ENCODE measurements at places on chromosomes 13 and 19.
A peak's percentile ranks its signal among the peaks of the same experiment; 100 is the strongest.

DNA sequence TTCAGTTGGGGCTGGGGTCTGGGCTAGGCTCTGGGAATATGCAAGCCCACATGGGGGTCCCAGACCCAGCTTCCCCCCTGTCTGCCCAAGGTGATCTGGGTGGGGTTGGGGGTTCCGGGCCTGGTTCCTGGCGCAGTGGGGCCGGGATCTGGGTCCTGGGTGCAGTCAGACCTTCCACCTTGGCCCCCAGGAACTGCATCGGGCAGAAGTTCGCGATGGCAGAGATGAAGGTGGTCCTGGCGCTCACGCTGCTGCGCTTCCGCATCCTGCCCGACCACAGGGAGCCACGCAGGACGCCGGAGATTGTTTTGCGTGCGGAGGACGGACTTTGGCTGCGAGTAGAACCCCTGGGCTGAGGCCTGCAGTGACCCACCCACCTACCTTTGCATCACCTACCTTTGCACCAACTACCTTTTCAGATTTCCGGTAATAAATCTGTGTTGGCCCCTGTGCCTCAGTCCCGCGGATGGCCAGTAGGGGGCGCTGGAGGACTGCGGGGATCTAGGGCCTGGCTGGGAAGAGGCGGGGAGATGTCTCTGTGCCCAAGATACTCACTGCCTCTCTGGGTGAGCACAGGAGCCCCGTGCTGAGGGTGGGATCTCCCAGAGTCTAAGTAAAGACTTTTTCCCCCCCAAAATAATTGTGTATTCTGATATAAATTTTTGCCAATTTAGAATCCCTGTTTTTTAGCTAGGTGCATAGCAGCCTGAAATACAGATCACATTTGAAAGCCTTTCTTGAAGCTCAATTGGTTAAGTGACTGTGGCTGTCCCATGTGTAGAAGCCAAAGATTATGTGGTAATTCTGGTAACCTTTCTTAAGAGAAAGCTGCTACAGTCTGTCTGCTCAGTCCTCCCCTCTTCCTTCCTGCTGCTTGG lies 11.5 kb upstream of the CYP4F3 start:
- DNase-seq = peak; percentile 85

DNA sequence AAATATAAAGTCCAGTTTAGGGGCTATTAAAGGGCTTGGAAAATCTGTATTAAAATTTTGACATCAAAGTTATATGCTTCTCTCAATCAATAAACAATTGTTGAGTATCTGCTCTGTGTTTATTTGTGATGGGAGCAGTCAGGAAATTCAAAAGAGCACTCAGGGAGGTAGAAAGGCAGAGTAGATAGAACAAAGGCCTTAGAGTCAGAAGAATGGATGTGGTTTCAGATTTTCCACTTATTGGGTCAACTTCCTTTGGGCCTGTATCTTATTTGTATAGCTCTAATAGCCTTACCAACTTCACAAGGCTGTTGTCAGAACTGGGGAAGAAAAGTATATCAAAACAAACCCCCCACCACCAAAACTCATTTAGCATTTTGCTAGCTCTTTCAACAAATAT lies 302.6 kb downstream of the SPRY2 start:
- DNase-seq = no peak

- DNase-seq = no peak
Observed at GRCh38 chr19:2729943-2730818, 9.0 kb upstream of the DIRAS1 start.

- no peak for DNase-seq
Observed at GRCh38 chr19:722553-723101, 13.9 kb downstream of the PALM start.

GRCh38 chr13:51780099-51780498 lies 23.9 kb downstream of the DHRS12 start:
- no peak for DNase-seq

DNA sequence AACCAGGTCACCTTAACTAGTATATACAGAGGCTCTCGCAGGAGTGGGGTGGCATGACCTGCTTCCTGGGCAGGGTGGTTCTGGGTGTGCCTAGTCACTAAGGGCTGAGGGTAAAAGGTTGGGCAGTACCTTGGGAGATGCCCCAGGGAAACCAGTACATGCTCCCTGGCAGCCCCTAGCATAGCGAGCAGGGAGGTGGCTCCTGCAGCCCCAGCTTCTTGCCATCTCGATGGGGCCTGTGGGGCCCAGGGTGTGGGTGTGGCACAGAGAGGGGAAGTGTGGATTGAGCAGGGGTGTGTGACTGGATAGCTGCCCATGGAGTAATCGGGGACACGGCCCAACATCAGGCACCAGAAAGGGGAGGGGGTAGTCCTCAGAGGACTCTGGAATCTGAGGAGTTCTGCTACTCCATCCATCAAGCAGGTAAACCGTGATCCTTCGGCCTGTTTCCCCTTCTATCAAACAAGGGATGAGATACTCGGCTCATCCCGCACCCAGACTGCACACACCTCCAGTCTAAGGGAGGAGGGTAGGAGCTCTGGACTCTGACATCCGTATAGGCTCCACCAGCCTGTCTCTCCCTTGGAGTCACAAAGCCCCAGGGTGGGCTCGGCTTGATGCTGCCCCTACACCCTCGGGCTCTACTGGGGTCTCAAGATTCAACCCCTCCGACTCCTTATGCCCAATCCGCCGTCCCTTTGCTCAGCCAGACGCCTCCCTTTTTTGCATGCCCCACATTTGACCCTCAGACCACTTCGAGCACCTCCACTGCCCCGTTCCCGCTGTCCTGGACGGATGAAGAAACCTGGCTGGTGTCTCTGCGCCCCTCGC lies 1.1 kb downstream of the ZBTB45 start:
- DNase-seq = no peak

GRCh38 chr13:74062933-74063332 lies 71.3 kb downstream of the KLF12 start:
- no peak for DNase-seq

- DNase-seq = no peak
Observed at GRCh38 chr13:25783601-25784024, 268.2 kb downstream of the SHISA2 start.

DNA sequence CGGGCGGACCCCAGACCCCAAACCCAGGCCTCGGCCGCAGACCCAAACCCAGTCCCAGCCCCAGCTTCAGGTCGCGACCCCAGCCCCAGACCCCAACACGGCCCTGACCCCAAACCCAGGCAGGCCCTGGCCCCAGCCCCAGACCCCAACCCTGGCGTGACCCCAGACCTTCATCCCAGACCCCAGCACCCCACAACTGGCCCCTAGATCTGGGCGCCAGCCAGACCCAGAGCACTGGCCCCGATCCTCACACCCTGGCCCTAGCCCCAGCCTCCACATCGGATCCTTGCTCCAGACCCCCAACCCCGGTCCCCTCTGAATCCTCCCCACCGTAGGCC lies 7.5 kb downstream of the MBD3 start:
- DNase-seq = no peak

DNA sequence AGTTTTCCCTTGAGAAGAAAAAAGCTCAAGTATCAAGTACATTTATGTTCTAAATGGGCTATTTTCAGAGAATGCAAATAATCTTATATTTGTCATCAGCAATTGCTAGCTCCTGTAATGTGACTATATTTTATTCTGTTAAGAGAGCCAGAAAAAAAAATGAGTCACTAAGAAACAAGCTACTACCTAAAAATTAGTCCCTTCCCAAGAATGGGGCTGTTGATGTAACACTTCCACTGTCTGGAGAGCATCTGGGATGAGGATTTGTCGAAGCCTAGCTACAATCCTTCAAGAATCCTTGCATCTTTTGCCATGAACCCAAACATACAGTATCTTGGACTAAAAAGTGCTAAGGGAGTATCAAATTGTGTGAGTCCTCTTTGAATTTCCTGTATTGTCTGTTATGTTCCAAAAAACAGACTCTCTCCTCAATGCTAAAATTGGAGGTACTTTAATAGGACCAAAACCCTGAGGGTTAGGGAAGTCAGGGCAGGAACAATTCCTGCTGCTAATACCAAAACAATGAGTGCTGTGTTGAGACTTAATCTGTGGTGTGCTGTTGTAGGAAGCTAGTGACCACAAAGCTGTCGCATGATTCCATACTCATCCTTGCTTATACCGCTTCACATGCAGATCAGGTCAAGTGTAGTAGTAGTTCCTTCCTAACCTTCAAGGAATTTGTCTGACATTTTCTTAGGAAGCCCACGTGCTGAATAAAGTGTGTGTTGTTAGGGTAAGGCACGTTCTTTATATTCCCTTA lies 4.9 kb upstream of the ZC3H13 start:
- DNase-seq = no peak

- DNase-seq = no peak
Observed at GRCh38 chr13:99228737-99229691, 28.4 kb downstream of the UBAC2 start.

DNA sequence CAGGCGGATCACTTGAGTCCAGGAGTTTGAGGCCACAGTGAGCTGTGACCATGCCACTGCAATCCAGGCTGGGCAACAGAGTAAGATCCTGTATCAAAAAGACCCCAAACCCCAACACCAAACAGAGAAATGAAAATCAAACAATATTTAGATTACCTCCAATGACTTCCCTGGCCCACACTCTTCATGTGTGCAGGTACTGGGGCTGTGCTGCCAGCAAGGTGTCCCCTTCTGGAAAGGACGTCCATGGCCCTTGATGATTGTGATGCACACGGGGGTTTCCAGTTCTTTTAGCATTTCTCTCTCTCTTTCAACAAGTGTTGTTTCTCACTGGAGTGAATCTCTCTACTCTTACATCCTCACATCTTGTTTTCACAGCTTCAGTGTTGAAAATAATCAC lies 23.7 kb upstream of the LGALS14 start:
- DNase-seq = no peak

DNA sequence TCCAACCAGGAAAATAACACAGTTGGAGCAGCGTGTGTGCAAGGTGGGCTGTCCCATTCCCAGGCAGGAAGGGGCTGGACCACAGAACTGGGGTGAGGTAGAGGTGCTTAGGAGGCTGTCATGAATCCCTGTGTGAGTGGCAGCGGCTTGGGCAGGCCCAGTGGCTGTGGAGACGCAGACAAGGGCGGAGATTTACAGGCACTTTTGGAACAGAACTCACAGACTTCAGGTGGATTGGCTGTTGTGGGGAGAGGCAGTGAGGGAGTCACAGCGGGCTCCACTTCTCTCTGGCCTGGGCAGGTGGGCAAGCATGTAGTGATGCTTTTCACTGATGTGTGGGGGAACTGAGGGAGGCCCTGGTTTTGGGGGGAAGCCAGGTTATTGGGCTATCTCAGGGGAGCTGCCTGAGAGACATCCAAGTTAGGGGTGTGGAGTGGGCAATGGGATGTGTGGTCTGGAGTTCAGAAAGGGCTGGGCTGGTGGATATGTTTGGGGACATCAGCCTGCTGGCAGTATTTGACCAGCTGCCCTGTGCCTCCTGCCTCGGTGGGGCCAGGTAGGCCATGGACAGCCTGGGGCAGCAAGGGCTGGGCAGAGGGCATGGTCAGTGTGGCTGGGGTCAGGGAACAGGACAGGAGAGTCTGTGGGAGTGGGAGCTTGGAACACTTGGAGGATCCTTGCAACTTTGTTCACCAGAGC lies 27.0 kb upstream of the ZNF492 start:
- DNase-seq = no peak

- DNase-seq = no peak
Observed at GRCh38 chr13:112259511-112259910, 116.6 kb upstream of the SPACA7 start.

DNA sequence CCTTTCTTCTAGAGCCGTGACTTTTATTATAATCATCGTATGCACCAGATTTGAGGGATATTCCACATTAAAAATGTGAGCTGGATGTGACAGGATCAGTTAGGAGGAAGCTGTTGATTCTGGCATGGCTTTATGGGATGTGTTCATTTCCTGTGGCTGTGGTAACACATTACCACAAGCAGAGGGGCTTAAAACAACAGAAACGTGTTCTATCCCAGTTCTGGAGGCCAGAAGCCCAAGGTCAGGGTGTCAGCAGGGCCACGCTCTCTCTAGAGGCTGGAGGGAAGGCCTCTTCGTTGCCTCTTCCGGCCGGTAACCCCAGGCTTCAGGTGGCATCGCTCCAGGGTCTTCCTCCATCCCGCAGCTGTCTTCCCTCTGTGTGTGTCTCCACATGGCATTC lies 14.5 kb downstream of the MED25 start:
- DNase-seq = no peak

- no peak for DNase-seq
Observed at GRCh38 chr19:32748497-32748896, 28.9 kb downstream of the TDRD12 start.

DNA sequence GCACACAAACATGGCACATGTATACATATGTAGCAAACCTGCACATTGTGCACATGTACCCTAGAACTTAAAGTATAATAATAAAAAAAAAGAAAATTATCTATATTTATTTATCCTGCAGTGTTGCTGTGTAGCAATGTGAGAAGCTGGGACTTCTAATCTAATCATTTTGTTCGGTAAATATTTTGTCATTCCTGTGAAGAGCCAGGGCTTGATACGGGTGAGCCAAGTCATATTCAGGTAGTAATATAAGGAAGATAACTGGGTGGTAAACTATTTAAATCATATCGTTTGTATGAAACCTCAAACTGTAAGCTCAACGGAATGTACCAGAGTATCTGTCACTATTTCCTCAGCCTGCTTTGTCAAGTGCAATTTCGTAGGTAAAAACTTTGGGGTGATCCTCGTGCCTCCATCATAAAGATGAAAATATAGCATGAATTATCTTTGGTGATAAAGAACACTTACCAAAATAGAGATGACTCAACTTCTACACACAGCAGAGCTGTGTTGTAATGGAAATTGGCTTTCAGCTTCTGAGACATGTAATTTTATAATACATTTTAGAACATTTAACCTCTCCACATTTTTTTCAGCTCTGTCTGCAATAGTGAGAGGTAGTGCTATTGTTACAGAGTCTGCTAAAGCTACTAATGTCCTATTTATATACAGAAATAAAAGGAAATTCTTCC lies 92.9 kb downstream of the PCDH9 start:
- DNase-seq = no peak

- DNase-seq = no peak
Observed at GRCh38 chr13:24842549-24843274, 78.7 kb downstream of the RNF17 start.

DNA sequence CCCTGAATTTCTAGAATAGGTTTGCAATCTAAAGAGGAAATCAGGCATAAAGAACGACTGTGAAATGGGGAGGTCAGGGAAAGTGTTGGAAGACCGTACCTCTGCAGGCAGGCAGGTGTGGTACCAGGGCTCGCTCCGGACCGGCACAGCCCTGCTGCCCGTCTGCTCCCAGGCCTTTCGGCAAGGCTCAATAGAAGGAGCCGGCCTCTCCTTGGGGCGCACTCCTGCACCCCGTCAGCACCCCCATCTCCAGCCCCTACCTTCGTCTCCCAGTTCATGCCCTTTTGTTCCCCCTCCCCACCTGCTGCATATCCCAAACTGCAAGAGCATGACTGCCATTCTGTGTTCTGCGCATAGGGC lies 139.8 kb upstream of the SOX1 start:
- no peak for DNase-seq
